ENCODE measurements at places on chromosomes 16 and 17.

DNA sequence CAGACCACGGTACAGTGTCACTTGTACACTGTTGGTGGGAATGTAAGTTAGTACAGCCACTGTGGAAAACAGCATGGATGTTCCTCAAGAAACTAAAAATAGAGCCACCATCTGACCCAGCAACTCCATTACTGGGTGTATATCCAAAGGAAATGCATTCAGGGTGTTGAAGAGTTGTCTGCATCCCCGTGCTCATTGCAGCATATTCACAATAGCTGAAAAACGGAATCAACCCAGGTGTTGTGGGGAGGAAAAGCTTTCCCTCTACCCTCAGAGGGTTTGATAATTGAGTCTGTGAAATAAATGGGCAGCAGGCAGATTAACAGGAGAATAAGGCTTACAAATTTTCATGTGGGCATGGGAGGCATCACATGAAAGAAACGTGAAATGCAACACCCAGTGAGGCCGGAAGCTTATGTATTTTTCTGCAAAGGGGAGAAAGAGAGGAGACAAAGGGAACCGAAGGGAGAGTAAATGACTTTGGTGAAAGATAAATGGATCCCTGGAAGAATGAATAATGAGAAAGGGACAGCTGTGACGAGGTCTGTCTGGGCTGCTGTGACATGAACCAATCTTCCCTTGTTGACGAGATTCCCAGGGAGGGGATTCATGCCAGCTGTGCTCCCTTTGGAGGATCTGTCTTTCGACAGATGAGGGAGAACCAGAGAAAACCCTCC, 106.2 kb downstream of the KCNJ12 start:
- DNase-seq = no peak

GRCh38 chr17:46943501-46944393, 20.8 kb downstream of the GOSR2 start:
- no peak for DNase-seq

- DNase-seq = no peak
Observed at GRCh38 chr17:37745801-37746426, 1.1 kb upstream of the HNF1B start.

DNA sequence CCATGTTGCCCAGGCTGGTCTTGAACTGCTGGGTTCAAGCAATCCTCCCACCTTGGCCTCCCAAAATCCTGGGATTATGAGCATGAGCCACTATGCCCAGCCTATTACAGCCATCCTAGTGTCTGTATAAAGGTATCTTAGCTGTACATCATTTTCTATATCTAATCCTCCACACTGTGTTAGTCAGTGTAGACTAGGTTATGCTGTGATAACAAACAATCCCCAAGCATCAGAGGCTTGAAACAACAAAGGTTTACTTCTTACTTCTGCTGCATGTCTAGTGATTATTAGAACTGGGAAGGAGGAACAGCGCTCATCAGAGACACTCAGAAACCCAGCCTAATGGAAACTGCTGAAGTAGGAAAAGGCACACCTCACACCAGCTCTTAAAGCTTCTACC, 68.1 kb downstream of the ERCC4 start:
- no peak for DNase-seq

GRCh38 chr17:80291260-80291659, 30.6 kb downstream of the RNF213 start:
- DNase-seq = no peak

GRCh38 chr17:33227911-33228310, 65.2 kb downstream of the ASIC2 start:
- no peak for DNase-seq

GRCh38 chr16:49931916-49932315, 76.0 kb upstream of the ZNF423 start:
- DNase-seq = no peak

- no peak for DNase-seq
Observed at GRCh38 chr16:50273888-50274325, 7.6 kb downstream of the ADCY7 start.

GRCh38 chr17:37640015-37640414, 3.2 kb downstream of the DDX52 start:
- no peak for DNase-seq

DNA sequence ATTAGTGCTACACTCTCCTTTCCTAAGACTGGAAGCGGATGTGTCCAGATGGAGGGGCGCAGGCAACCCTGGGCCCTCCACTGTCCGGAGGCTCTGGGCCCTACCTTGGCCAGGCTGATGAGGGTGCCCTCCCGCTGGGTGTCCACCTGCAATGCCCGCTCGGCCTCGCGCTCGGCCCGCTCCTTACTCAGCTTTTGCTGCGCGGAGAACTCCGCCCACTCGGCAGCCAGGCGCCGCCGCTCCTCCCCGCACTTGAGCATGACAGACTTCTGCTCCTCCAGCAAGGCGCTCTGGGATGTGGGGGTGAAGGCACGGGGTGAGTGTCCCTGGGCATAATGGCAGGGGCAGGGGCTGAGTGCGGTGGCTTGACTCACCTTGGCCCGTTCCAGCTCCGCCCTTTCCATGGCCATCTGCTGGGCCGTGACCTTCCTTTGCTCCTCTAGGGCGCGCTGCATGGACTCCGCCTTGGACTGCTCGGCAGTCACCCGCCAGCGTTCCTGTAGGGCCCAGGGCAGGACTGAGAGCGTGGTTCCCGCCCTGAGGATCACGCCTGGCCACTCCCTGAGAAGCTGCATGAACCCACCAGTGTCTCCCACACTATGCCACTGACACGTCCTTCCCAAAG, 10.1 kb upstream of the MRPL38 start:
- DNase-seq = no peak

- DNase-seq = no peak
Observed at GRCh38 chr17:7014995-7015958, 2.9 kb downstream of the RNASEK start.

DNA sequence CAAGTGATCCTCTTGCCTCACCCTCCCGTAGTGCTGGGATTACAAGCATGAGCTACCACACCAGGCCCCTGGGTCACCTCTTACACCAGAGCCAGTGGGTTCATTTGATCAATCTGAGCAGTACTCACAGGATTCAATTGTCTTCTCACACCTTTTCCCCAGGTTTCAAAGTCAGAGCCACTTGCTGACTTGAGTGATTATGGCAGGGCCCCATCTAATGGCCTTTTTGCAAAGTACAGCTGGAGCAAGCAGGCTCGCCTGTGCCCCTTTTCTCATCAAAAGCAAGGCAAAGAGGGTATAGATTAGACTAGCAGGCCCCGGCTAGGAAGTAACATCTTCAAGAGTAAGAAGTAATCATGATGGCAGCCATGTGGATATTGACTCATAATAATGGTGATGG, 114.8 kb upstream of the NOL11 start:
- DNase-seq = peak; percentile 19

DNA sequence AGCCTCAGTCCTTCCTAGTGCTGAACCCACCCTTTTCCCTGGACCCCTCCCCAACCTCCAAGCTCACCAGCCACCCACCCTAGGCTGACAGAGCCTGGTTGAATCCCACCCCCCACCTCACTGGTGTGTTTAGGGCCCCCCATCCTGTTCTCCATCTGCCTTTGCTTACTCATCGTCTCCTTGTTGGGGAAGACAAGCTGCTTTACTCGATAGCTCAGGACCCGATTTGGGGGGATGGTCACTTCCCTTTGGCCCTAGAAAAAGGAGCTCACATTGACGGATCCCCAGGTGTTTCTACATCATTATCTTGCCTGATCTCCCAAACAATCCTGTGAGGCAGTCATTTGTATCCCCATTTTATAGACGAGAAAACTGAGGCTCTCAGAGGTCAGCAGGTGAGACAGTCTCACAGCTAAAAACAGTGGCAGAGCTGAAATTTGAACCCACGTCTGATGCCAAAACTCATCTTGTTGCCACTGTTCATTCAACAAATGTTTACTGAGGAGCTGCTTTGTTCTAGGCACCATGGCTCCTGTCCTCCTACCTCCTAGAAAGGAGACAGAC, 9.6 kb downstream of the GSDMB start:
- DNase-seq = no peak

DNA sequence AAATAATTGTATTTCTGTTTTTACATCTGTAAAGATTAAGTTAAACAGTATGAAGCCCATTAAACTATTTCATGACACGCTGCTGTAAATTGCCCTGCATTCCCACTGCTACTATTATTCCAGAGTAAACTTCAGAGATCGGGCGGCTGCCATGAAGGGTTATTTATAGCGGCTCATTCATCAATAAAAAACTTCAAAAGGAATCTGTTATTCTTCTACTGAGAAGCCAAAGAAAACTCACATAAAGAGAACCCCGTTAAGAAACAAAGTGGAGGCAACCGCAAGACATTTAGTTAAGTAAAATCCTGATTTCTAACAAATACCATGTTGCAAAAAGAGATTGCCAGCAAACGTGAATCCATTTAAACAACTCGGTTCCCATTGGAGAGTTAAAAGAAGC, 16.4 kb downstream of the FOXL1 start:
- DNase-seq = no peak

DNA sequence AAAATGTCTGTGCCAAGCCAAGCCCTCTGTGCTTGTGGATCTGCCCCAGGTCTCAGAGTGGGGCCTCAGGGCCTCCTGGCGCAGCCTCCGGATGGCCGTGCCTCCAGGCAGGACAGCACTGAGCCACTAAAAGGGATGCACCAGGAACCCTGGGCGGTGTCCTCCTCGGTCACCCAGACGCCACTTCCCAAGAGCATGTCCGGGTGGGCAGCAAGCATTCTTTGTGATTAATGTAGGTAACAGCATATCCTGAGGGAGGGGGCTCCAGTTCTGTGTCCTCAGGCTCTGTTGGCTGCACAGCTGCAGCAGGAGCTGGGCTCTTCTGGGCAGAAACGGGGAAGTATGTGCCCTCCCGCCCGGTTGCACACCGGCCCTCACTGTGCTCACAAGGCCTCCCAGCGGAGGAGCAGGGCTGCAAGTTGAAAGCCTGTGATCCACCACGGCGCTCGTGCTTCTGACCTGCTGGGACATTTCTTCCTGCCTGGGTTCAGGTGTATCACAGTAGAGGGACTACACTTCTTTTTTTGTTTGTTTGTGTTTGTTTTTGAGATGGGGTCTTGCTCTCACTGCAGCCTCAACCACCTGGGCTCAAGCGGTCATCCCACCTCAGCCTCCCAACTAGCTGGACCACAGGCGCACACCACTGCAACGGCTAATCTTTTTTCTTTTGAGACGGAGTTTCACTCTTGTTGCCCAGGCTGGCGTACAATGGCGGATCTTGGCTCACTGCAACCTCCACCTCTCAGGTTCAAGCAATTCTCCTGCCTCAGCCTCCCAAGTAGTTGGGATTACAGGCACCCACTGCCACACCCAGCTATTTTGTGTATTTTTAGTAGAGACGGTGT, 37.9 kb upstream of the CHMP6 start:
- DNase-seq = no peak

DNA sequence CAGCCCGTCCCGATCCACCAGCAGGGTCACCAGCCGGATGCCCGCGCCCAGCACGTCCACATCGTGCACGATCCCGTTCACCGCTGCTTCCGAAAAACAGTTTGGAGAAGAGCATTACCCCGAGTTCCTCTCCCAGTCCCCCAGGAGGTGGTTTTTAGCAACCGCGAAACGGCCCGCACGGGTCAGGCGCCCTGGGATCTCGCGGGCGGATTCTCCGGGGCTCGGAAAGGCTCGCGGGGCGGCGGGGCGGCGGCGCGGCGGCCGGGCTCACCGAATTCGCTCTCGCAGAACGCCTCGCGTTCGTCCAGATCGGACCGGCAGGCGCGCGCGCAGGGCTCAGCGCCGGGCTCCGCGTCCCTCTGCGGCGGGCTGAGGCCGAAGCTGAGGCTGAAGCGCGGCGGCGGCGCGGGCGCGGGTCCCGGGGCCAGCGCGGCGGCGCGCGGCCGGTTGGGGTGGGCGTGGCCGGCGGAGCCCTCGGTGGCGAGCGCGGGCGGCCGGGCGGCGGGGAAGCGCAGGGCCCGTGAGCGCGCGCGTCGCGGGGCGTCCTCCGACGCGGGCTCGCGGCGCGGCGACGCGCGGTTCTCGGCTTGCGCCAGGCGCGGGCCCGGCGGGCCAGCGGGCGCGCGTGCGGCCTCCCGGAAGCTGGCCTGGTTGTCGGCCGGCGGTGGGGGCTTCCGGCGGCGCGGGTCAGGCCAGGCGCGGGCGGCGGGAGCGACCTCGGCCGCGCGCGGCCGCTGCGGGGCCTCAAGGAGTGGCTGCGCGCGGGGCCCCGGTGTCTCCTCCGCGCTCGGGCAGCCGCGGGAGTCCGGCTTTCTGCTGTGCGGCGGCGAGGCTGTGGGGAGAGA, 2.9 kb downstream of the C17orf58 start:
- DNase-seq = no peak

- no peak for DNase-seq
Observed at GRCh38 chr16:69049603-69050375, 55.7 kb upstream of the HAS3 start.

- no peak for DNase-seq
Observed at GRCh38 chr17:7712111-7712771, 5.3 kb upstream of the DNAH2 start.

DNA sequence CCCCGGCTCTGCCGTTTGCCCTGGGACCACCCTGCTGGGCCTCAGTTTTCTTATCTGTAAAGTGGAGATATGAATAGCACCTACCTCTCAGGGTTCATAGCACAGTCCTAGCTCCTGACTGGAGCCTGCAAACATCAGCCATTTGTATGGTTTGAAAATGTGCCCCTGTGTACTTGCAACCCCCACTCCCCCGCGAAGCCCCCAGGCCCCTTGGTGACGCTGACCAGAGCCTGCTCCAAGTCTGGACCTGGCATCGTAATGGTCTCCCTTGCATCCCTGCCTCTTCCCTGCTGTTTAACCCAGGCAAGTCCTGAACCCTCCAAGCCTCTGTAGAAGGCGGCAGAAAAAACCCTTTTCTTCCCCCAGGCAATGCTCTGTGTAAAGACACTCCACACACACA, 128.0 kb downstream of the IRF8 start:
- DNase-seq = no peak

GRCh38 chr17:66944351-66945146, 20.0 kb upstream of the CACNG4 start:
- DNase-seq = no peak

GRCh38 chr17:45905814-45906213, 11.5 kb downstream of the MAPT start:
- DNase-seq = peak; percentile 57

- DNase-seq = no peak
Observed at GRCh38 chr16:56549161-56549560, 15.7 kb upstream of the MT4 start.

DNA sequence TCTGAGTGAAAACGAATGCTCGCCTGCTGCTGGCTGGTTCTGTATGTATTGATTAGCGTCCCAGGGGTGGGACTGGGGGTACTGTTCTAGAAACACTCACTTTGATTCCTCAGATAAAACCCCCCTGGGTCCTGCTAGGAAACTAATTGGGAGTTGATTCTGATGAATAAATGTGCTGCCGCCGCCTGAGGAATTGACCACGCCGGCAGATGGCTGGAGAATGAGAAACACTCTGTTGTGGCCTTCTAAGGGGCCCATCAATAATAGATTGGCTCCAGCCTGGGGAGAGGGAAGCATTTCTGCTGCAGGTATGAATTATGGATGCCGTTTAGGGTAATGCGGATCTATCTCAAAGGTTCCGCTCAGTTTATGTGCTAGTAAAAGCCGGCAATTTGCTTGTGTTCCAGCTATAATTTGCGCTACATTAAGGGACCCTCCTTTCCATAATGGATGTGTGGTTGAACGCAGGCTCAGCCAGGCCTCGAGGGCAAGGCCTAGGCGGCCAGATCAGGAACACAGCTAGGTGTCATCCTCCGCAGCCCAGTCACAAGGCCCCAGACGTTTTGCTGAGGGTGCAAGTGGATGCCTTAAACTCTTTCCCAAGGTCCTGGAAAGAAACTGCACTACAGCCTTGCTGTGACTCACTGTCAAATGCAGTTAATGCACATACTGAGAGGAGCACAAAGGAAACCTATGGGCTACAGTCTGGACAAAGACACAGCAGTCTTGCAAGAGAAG, 132.2 kb upstream of the HS3ST2 start:
- DNase-seq = no peak

- no peak for DNase-seq
Observed at GRCh38 chr17:78448356-78448993, 70.0 kb downstream of the PGS1 start.
